Umbilical cord (tissue), 2 donors: ENCODE measurements at places on chromosomes 7 and 10.

GRCh38 chr10:99008054-99008453, 227.6 kb downstream of the HPSE2 start:
- peak; percentile 76 for DNase-seq

- DNase-seq, result no peak
These were observed 149.0 kb upstream of the TCF7L2 start for GRCh38 chr10:112801004-112801403.

- no peak for DNase-seq
These were observed 77.3 kb downstream of the LRRN3 start for GRCh38 chr7:111168182-111168581.

GRCh38 chr7:20861468-20861867, 74.8 kb upstream of the SP8 start:
- no peak for DNase-seq

- DNase-seq, result no peak
These were observed 7.2 kb downstream of the WAC start for GRCh38 chr10:28540145-28540544.

GRCh38 chr10:75911426-75911825, 480.0 kb downstream of the LRMDA start:
- no peak for DNase-seq
